ENCODE measurements at places on chromosomes 3 and 15.

- no peak for DNase-seq
Measured at GRCh38 chr15:38819387-38819950, 254.9 kb upstream of the RASGRP1 start.

DNA sequence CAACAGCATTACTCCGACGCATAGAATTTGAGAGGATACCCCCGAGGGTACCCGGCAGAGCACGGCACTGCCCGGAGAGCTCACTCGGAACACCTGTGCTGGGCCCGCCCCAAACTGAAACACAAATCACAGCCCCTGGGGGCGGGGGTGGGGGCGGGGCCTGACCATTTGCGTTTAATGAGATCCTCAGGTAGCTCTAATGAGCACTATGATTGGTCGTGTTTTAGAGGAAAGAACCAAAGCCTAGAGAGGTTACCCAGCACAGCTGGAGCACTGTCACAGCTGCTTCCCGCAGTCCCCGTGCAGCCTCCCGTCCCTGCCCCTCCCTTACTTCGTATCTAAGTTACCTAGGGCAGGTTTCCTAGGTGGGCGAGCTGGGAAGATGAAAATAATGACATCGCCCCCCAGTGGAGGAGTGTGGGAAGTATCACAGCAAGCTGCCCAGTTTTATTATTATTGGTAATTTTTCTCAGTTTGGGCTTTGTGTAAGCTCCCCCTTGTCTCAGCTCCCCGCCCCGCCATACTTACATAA is 187.1 kb downstream of the PDE8A start:
- DNase-seq: peak; percentile 21

GRCh38 chr3:82030916-82031315 is 269.5 kb upstream of the GBE1 start:
- no peak for DNase-seq

- no peak for DNase-seq
Measured at GRCh38 chr3:4956099-4956498, 23.1 kb upstream of the BHLHE40 start.

DNA sequence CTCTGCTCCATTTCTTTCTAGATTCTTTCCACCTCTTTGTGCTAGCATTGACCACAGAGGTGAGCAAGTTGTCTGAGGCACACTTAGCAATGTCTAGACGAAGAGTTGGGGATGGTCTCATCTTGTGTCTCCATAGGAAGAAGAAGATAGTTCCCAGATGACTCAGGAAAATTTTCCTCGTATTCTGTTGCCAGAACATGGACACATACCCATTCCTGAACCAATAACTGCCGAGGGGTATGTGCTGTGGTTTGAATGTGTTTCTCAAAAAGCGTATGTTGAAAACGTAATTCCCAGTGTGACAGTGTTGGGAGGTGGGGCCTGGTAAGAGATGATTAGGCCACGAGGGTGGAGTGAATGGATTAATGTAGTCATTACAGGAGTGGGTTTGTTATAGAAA is 107.5 kb upstream of the GALNT15 start:
- DNase-seq: no peak

GRCh38 chr3:42575137-42575741 is 6.5 kb downstream of the SEC22C start:
- no peak for DNase-seq

GRCh38 chr15:89211678-89212170 is 9.7 kb downstream of the RLBP1 start:
- DNase-seq: no peak

DNA sequence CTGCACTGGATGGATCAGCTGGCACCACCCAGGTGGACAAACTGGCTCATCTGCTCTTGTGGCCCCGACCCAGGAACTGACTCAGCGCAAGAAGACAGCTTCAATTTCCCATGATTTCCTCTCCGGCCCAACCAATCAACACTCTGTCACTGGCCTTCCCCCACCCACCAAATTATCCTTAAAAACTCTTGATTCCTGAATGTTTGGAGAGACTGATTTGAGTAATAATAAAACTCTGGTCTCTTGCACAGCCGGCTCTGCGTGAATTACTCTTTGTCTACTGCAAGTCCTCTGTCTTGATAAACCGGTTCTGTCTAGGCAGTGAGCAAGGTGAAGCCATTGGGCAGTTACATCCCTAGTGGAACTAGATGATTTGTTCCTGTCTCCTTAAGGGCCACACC is 16.1 kb downstream of the BDH1 start:
- DNase-seq: no peak

GRCh38 chr3:34890247-34890646 is 749.1 kb upstream of the ARPP21 start:
- no peak for DNase-seq

- no peak for DNase-seq
Measured at GRCh38 chr15:28885128-28885629, 595 bp upstream of the APBA2 start.

GRCh38 chr3:122421101-122421500 is 5.2 kb upstream of the WDR5B start:
- no peak for DNase-seq

DNA sequence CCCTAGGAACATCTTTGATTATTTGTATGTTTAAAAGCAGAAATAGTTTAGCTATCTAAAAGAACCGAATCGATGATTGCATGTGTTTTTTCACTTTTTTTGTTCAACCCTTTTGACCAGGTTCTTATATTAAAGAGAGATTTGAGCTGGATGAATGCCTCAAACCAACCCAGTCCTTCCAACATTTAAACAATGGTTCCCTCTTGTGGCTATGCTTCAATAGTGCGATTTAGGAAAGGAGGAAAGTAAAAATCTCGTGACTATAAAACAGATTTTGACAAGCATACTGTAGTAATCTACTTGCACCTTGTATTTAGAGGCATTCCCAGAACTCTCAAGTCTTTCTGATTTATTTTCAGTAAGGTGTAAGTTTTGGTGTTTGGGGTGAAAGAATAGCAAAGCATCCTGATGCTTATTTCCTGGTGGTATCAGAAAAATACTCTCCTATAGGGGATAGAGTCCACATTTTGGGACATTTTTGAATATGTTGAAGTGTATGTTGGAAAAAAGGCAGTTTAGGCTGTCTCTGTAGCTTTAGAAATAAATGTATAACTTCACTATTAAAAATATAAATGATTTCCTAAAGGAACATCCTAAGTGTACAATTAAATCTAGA is 159.6 kb upstream of the KCNH8 start:
- no peak for DNase-seq

Measured in stimulated activated CD4-positive, alpha-beta T cell treated with anti-CD3 and anti-CD28 coated beads, Interleukin-1b, Interleukin-23, amount 100 ng/mL, for 24 hours (primary cell).